Stimulated activated effector memory CD8-positive, alpha-beta T cell treated with anti-CD3 and anti-CD28 coated beads, Interleukin-12 subunit alpha, Interleukin-12 subunit beta, amount 100 ng/mL, for 72 hours (primary cell): ENCODE measurements at places on chromosomes 4 and X.

DNA sequence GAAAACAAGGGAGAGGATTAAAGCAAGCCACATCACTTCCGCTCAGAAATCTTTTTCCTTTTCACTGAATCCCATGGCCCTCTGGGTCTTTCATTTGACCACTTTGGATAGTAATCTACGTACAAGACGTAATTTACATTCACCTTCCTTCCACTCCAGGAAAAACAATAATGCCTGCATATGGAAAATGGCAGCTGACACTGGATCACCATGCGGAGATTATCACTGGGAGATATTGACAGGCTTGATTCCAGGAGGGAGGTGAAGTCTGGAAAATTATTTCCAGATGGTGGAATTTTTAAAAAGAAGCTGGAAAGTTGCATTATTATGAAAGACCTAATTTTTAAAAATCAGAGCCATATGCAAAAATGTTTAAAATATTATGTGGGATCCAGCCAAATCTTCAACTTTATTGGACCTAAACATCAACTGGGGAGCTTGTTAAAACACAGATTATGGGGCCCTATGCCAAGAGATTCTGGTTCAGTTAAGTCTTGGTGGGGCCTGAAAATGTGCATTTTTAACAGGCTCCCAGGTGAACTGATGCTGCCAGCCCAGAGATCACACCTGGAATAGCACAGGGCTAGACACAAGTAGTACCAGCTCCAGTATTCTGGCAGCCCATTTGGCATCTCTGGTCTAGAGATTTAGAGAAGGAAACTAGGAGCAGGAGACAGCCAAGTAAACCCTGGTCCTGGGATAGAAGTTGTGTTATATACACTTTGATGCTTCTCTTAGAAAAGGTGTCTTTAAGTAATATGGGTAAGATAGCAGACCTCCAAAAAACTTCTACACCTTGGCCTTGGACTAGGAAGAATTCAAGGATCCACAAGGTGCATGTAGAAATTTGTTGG is 290.3 kb upstream of the LDB2 start:
- DNase-seq = no peak

DNA sequence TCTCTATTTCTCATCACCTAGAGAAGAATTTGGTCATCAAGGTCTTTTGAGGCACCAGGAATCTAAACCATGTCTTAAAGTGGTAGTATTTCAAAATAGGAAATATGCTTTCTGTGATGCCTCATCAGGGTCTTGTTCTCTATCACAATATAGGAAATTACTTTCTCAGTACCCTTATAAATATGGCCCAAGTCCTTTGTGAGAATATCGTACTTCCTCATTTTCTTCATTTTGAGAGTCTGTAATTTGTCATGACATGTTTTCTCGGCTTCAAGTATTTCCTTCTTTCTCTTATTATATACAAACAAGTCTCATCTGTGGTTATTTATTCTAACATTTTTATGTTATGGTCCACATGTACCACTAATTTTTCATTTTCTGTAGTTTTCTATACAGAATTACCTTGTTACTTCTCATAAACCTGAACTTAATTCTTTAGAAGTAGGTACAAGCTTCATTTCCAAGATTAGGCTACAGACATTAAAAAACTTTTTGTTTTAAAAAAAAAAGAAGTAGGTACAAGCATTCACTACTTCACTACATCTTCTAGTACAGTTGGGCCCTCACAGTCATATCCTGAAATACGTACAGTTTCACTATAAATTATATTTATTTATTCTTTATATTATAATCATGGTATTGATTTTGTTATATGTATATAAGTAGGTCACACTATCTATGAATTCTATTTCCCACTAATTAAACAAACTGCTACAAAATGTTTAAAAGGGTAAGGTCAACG is 54.4 kb downstream of the KLHL13 start:
- no peak for DNase-seq

GRCh38 chrX:40514376-40514775 is 66.4 kb upstream of the ATP6AP2 start:
- DNase-seq = no peak

DNA sequence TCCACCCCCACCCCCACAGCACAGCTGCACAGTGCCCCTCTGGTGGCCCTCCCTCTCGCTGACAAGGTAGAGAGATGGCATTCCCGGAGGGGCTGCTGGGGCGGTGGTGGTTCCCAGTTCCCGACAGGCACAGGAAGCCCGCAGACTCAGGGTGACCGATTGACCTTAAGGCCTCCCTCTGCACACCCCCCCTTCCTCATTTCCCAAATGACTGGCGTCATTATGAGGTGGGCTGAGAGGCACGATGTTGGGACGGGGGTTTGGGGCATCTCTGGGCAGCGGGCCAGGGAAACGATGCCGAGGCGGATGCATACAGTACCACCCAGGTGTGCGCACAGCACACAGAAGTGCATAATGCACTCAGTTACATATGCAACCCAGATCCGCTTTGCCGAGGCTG is 3.5 kb upstream of the TIMP1 start:
- no peak for DNase-seq

DNA sequence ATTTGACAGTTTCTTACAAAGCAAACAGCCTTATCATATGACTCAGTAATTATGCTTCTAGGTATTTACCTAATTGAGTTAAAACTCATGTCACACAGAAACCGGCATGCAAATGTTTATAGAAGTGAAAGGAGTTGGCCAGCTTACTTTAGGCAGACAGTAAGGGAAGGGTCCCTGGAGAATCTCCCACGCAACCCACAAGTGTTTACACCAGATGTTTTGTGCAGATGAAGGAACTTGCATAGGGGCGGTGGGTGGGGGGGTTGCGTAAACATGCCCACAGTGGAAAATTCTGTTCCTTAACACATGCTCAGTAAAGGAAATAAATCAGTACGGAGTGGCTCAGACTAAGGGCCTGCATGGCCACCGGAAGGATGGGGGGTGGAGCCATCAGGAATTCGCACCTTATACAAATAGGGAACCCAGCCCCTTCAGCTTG is 330.5 kb upstream of the AADAT start:
- DNase-seq = no peak

DNA sequence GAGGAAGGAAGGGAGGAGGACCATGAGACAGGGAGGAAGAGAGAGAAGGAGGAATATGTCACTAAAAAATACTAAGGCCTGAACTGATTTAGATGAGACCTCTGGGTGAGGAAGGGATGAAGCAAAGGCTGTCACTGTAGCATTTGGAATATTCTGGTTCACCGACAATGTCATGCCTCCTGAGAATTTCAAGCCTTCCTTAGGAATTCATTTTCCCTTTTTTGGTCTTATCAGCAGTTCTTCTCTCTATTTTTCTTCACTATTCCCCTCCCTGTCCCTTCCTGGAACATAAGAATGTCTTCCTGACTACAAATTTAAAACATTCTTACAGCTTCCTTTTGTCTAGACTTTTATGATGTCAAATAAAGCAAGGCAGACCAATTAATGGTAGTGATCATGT is 527.8 kb downstream of the INPP4B start:
- no peak for DNase-seq

DNA sequence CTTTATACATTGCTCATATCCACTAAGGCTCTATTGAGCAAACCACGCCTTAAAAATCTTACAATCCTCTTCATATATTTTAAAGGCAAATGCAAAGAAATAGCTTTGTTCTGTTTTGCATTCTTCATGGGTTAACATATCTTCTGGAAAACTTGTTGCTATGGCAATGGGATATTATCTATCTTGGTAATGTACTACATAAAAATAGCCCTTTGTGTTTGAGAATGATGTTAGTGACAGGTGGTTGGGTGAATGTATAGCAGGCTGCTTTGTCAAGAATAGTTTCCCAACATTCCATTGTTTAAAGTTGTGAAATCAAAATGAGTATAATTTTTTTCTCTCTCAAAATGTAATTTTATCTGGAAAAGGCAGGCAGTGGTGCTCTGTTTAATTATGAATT is 16.8 kb downstream of the REPS2 start:
- DNase-seq = no peak

GRCh38 chr4:118905566-118905965 is 16.9 kb downstream of the SYNPO2 start:
- DNase-seq = no peak

- no peak for DNase-seq
These were observed 202.7 kb downstream of the OR13H1 start for GRCh38 chrX:131746491-131746968.

DNA sequence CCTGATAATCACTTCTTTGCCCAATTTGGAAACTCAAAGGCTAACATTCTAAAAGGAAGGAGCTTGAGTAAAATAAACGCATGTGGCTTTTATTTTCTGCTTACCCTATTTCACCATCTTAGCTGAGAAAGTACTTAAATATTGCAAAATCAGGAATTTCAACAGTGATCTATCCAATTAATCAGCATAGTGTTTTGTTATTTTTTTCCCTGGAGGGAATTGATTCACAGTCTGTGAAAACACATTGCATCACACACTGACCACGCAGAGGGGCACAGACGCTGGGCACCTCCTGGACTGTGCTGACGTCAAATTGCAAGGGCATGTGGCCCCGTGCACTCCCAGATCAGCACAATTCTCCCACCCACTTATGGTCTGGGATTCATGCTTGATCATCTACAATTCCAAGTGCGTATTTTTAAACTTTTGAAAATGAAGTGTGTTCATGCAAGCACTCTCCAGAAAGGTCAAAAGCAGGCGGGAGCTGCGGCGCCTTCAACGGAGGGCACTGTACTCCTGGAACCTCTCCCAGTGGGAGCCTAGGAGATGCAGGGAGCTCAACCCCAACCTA is 320.6 kb upstream of the PPARGC1A start:
- no peak for DNase-seq

DNA sequence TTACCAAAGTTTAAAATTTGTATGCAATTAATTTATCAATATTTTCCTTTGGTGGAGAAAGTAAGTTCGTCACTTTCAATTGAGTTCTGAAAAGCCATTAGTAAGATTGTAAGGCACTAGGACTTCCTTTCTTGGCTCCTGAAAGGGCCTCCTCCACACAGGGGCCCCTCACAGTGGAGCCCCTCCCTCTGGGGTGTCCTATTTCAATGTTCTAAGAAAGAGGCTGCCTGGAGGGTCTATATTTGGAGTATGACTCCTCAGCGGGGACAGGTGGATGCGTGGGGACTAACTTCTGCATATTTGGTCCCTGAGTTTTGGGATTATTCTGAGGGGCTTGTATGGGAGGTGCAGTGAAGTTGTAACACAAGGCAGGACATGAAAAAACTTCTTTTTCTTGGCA is 1.6 kb upstream of the ARMCX4 start:
- DNase-seq = no peak

GRCh38 chr4:41307638-41308037 is 50.9 kb downstream of the UCHL1 start:
- no peak for DNase-seq

DNA sequence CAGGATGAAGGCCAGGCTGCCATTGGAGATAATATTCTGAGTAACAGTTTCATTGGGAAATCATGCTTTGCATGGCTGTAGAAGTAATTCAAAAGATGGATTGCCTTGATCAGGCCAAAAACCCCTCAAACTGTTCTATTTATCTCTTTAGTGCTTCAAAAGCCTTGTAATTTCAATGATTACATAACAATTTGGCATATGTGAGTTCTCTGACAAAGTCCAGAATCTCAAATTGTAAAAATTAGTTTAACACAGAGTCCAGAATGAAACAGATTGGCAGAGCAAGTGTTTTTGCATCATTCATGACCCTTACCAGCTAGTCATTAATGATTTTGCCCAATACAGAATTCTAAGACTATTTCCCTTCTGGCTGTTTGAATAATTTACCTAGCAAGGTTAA is 347.3 kb downstream of the SPRY1 start:
- no peak for DNase-seq

DNA sequence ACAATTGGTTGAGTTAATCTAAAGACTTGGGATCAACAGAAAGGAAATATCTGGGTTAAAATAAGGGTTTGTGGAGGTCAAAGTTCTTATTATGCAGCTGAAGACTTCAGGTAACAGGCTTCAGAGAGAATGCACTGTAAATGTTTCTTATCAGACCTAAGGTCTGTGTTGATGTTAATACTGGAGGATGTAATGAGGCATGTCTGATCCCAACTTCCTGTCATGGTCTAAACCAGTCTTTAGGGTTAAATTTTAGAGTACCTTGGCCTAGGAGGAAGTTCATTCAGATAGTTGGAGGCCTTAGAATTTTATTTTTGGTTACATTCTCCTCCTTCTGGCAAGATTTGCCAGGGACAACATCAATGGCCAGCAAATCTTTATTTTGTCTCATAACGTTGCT is 72.1 kb upstream of the GC start:
- no peak for DNase-seq

- no peak for DNase-seq
These were observed 182.1 kb downstream of the SH3KBP1 start for GRCh38 chrX:19705196-19705769.
